Stimulated activated CD8-positive, alpha-beta memory T cell treated with anti-CD3 and anti-CD28 coated beads, Interleukin-12 subunit alpha, Interleukin-12 subunit beta, amount 100 ng/mL, for 1 hour (primary cell): ENCODE measurements at places on chromosomes 12 and 14.

GRCh38 chr12:1872001-1872400 lies 46.5 kb downstream of the CACNA2D4 start:
- no peak for DNase-seq

DNA sequence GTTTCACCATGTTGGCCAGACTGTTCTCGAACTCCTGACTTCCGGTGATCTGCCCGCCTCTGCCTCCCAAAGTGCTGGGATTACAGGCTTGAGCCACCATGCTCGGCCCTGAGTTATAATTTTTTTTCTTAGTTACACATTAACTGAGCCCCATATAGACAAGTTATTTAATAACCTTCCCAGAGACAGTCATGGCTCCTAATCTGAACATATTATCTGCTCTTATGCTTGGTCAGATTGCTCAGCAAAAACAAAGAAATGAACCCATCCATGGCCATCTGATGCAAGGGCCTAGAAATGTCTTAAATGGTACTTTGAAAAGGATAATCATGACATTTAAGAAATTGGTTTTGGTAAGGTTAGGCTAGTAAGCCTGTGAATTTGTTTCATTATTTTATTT lies 13.0 kb downstream of the SAMD15 start:
- DNase-seq = no peak

- no peak for DNase-seq
Measured at GRCh38 chr14:55274751-55275150, 3.5 kb downstream of the FBXO34 start.

DNA sequence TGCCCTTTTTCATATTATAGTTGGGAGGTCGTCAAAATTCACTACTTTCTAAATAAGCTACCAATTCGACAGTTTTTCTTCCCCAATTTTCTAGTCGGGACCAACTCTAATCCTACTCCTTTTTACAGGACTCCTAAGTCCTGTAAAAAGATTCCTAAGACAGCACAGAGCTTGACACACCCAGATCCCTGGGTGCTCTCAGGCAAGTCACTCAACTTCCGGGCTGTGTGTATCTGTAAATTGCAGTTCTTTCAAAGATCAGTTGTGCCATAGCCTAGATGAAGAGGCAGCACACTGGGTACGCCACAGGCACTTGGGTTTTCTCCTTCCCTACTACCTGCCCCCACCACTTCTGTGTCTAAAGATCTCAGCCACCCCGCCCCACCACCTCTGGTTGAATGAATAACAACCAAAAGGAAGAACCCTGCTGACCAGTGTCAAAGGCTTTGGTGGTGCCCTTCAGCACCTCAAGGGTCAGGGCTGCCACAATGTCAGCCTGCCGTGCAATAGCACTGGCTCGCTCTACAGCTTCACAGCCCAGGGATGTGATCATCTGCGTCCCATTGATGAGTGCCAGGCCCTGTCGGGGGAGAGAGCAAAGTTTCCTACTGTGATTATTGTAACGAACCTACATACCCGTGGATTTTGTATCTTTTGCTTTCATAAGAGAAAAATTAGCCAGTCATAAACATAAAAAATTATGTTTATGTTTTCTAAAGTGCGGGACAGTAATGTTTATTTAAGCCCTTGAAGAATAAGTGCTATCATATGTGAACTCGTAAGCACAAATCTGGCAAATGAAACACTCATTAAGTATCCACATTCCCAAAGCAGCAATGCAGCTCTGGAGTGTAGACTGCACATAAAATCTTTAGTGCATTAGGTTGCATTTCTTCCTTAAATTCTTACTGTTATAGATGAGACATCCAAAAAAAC lies 9.2 kb downstream of the HAL start:
- no peak for DNase-seq

- no peak for DNase-seq
Measured at GRCh38 chr12:105935106-105935505, 203.6 kb downstream of the NUAK1 start.
